ENCODE measurements at places on chromosomes 2 and 18. TPM values are rescaled to one million over a fixed set of nuclear protein-coding genes. Genes with fewer than 3 reads are reported as not detected.
A peak's percentile ranks its signal among the peaks of the same experiment; 100 is the strongest.

The EMILIN2 gene
- total RNA-seq = 12.0 TPM

The SNED1 gene
- total RNA-seq = 10.5 TPM

The XDH gene
- total RNA-seq = 25.9 TPM

The HOXD10 gene
- 1.1 TPM for total RNA-seq

The FAM110C gene
- total RNA-seq = 23.7 TPM

- DNase-seq = no peak
Measured at GRCh38 chr2:21772624-21773023, 648.9 kb downstream of the TDRD15 start.

DNA sequence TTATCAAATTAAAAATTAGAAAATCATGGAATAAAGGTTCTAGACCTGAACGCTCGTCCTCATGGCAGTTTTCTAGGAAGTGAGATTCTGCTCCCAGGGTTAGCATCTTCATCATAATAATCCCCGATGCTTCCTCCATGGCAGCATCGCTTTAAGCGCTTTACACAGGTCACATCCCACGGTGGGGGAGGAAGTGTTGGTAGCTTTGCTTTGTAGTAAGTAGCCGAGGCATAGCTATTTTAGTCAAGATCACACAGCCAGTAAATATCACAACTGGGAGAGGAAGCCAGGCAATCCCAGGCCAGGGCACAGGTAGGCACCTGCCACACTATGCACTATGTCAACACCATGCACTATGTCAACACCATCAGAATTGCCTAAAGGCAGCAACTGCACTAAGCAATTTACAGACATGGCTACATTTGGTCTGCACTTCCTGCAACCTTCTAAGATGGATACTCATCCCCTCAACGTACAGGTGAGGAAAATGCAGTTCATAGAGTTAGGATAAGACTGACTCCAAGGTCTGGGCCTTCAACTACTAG, 205.5 kb downstream of the FBXO15 start:
- no peak for DNase-seq

- DNase-seq = peak; percentile 36
Measured at GRCh38 chr2:198657512-198658121, 800.1 kb downstream of the SATB2 start.

DNA sequence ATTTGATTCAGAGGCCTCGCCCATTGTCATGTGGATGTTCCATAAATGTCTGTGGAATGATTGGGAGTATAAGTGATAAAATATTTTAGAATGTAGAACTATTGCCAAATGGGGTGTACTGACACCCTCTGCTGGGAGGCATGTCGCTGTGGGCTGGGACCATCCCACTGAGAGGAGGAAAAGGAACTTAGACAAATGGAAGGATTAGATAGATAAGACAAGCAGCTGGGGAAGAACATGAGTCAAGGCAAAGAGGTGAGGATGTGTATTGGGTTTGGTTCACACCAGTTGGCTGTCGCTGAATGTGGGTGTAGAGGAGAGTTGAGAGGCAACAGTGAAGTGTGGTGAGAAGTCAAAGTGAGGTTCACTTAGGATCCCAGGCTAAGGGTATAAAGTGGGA, 4.0 kb downstream of the C2orf74 start:
- DNase-seq = no peak

GRCh38 chr2:1802046-1802445, 57.7 kb upstream of the PXDN start:
- no peak for DNase-seq

DNA sequence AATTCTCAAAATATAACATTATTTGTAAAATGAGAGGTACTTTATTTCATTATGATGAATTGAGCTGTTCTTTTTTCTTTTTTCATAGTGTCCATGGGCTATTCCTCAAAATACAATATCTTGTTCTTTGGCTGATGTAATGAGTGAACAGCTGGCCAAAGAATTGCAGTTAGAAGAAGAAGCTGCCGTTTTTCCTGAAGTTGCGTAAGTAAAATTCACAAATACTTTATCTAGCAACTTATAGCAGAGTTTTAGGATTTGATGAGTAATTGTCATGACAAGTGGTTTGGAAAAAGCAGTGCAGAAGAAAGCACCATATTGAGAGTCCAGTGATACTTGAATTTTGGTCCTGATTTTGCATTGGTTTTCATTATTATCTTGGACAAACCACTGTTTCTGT, 9.8 kb downstream of the RIOK3 start:
- DNase-seq = no peak

DNA sequence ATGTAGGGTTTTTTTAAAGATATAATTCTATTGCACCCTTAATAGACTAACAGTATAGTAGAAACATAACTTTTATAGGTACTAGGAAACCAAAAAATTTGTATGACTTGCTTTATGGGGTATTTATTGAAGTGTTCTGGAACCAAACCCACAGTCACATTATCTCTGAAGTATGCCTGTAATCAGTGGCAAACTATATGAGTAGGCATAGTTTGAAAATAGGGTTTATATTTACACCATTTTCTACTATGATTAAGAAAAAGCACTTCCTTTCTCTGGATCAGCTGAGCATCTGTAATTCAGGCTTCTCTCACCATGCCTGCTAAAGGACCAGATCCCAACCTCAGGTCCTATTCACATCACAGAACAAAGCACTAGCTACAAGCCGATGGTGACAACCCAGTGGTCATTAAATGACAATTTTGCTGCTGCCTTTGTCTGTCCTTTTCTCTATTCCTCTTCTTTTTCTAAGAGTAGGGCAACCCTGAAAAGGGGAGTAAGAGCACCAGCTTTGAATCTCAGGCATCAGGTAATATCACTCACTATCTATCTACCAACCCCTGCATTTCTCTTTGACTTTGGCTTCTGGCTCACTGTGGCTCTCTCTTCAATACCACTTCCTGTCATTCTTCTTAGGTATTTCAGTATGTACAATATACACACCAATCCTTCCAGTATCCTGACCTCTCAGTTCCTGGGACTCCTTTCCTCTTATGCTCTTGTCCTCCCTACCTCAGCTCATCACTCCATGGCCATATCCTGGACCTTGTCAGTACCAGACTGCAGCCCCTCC, 14.4 kb downstream of the NEMP2 start:
- no peak for DNase-seq

- DNase-seq = no peak
Measured at GRCh38 chr2:212537726-212538304, 787 bp downstream of the ERBB4 start.

- DNase-seq = no peak
Measured at GRCh38 chr2:104641786-104642185, 212.1 kb upstream of the POU3F3 start.

DNA sequence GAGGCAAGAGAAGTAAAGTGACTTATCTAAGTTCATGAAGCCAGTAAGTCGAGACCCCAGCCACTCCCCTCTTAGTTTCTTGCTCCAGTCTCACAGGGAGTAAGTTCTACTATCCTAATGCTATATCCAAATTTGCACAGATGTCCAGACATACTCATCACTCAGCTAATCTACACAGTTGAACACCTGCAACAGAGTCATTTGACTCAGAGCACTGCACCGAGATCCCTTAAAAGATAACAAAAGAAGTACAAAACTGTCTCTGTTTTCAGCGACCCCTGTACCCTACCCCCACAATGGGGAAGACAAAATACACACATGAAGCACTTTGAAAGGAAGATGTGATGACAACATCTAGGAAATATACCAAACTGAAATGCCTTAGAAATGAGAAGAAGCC, 22.6 kb upstream of the CCDC141 start:
- DNase-seq = no peak

DNA sequence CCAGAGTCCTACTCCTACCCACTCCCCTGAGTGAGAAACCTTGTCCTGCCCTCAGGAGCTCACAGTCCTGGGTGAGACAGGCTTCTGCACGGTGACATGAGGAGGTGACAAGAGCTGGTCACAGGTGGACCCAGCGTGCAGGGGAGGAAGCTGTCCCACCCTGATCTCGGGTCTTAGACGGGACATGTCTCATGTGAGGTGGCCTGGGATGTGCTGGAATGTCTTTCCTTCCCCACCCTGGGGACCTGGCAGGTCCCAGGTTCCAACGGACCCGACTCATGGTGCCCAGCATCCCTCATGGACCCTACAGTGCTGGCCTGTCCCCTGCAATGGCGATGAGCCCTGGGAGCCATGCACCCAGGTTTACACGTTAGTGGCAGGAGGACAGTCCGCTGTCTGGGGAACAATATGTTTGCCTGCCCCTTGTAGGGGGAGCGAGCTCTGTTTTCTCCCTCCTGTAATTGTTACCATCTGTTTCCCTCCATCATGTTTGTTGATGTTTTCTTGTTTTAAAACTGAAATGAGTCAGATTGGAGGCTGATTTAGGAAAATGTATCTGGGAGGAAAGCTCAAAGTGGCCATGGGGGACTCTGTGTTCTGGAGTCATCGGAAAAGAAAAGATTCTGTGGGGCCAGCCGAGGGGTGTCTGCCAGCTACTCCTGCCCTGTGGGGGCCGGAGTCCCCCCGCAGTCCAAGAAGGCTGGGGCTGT, 238.1 kb downstream of the KLHL29 start:
- no peak for DNase-seq

- no peak for DNase-seq
Measured at GRCh38 chr2:71882236-71882946, 265.3 kb downstream of the CYP26B1 start.

DNA sequence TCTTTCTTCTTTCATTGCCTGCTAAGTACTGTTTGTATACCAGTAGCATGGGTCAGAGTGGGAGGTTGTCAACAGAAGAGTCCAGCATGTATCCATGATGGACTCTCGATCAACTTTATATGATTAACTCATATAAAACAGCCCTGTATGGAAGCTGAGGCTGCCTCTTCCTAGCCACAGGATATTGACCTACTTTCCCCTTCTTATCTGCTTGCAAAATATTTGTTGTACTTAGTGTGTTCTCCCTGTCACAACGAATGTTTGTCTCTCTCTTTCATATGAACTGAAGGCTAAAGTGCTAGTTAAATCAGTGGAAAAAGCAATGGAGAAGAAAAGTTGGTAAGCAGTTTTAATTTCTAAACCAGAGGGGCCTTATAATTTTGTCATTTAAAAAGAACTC, 17.8 kb downstream of the MYO1B start:
- no peak for DNase-seq

DNA sequence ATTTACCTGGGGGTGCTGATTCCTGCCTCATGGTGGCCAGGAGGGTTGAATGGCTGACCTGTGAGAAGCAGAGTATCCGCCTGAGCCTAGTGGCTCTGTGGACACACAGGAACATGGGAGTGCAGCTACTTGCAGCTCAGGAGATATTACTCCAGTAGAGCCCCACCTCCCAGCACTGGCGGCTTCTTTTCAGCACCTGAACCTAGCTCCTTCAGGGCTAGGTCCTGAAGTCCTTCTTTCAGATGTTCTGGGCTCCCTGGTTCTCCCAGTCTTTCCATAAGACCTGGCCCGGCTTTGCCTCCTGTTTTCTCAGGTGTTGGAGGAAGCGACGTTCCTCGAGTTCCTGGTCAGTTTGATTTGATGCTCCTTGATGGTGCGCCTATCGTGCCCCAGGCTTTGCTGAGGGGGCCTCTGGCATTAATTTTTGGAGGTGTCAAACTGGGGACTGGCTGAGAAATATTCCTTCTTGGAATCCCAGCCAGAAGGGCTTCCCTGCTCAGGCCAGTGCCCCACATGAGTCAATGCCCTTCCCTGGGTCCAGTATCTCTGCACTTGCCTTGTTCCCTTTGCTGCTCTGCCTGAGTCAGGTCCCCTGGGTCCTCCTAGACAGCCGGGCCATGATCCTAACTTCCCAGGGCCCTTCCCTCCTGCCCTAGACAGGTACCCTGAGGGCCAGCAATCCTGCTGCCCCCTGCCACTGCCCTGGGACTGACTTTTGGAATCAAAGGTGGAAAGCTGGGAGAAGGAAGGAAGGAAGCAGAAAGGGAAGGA, 110.7 kb upstream of the HAAO start:
- no peak for DNase-seq

GRCh38 chr2:148971547-148971946, 67.0 kb upstream of the LYPD6B start:
- DNase-seq = no peak

GRCh38 chr2:128458505-128458904, 139.8 kb upstream of the HS6ST1 start:
- no peak for DNase-seq

GRCh38 chr18:33697498-33697897, 119.5 kb downstream of the ASXL3 start:
- no peak for DNase-seq

DNA sequence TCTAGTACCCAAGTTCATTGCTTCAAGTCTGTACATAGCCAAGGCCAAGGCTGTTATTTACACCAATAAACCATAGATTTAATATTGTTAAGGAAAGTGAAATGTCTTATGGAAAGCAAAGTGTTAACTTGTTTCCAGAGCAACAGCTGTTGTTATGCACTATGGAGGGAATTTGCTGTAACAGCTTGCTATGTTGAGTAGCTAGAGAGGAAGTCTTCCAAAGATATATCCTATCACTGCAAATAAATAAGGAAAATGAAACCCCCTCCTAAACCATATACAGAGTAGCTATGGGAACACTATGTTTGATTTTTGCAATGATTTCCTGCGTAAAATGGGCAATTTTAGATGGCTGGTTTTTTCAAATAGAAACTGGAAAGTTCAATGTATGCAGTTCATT, 21.1 kb downstream of the TMEM182 start:
- DNase-seq = no peak

- DNase-seq = no peak
Measured at GRCh38 chr2:238462782-238463396, 36.2 kb downstream of the ASB1 start.

GRCh38 chr2:204542982-204543608, 2.2 kb upstream of the PARD3B start:
- DNase-seq = no peak

DNA sequence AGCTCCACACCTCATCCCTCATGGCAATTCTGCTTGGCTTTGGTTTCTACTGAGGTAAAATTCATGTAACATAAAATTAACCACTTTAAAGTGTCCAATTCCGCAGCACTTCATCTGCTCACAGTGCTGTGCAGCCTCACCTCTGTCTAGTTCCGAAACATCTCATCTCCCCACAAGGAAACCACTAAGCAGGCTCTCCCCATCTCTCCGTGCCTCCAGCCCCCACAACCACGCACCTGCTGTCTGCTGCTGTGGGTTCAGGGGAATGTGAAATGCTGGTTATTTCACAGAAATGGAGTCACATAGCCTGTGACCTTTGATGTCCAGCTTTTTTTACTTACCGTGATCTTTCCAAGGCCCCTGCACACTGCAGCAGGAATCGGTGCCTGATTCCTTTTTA, 7.7 kb upstream of the GPC1 start:
- no peak for DNase-seq

GRCh38 chr2:68732036-68732932, 2.3 kb upstream of the ARHGAP25 start:
- DNase-seq = peak; percentile 23

Data from transverse colon (tissue), 4 donors.